ENCODE measurements at places on chromosomes 4 and X. TPM values are rescaled to one million over a fixed set of nuclear protein-coding genes. Genes with fewer than 3 reads are reported as not detected.

Gene ART3
- total RNA-seq, result not detected

GRCh38 chr4:123168812-123169211 is 227.8 kb upstream of the SPRY1 start:
- no peak for DNase-seq

Gene SUPT20HL2
- total RNA-seq, result not detected

Gene MAGEA10
- total RNA-seq, result not detected

DNA sequence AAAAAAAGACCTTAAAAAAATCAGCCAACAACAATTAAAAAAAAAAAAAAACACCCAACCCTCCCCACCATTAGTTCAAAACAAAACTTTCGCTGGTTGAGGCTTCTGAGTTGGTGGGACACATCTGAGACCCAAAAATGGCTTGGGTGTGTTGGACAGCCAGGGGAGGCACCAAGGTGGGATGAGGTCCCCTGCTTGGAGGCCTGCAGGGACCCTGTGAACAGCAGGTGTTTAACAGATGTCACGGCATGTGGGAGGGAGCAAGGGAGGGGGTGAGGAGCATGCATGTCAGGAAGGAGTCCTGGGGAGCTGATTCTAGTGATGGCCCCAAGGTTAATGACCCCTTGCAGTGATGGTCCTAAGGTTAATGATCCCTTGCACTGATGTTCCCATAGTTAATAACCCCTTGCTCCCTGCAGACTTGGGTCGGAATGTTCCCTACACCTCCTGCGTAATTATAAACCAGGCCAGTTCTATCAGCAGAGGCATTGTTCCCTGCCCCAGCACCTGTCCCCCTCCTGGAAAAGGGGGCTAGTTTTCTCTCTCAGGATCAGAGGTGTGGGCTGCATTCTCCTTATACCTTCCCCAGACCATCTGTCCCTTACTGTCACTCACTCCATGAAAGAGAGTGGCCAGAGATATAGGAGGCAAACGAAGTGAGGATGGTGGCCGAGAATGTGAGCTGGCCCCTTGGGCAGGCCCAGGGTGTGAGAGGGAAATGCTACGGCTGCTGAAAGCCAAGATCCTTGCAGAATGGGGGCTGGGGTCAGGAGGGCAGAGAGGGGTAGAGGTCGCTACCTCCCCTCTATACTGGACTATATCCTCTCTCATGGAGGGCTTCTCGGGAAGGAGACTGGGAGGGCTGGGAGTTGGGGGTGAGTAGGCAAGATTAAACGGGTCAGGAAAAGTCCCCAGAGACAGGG is 2.3 kb upstream of the FOXP3 start:
- DNase-seq, result no peak

DNA sequence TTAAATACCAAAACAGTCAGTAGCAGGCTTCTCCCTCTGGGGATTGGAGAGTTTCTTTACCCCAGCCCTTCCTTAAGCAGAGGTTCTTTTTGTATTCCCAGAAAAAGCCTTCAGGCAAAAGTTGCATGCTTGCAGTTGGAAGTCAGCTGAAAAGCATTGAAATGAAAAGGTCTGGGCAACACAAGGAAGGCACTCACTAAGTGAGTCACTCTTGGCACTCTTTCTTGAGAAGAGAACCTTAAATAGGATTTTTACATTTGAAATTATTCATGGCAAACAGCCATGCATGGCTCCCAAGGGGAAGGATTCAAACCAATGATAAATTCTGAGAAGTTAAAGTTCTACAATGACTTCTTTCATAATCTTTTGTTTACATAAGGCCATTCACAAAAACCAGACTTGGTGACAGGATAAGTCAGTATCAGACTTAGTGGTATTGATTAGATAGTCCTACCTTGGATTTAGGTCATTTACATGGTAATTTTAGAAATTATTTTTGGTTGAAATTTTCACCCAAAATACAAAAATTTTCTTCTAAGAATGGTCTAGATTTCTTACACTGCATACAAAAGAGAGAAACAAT is 2068.9 kb downstream of the PCDH7 start:
- DNase-seq, result no peak

Gene ADAM29
- total RNA-seq, result not detected

Gene SCML1
- 14.8 TPM for total RNA-seq

- no peak for DNase-seq
Observed at GRCh38 chrX:96764864-96765263, 80.2 kb downstream of the DIAPH2 start.

Gene IL13RA2
- total RNA-seq, result not detected

Gene NUDT10
- 1.4 TPM for total RNA-seq

Gene GABRE
- total RNA-seq, result 199 TPM

GRCh38 chr4:154107337-154107736 is 318.5 kb upstream of the SFRP2 start:
- no peak for DNase-seq

DNA sequence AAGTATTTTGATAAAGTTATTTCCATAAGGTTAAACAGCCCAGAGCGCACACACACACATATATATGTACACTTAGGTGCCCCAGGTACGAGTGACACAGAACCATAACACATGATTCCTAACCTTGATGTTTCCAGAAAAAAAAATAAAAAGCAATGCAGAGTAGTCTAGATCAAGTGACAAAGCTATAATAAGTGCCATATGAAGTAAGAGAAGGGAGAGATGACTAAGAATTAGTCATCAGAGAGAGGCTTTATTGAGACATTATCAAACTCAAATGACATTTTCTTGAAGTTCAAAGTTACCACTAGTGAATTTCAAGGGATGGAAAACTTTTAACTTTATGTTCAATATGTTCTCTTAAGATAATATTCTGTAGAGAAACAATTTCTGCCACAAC is 215.0 kb downstream of the HTR2C start:
- DNase-seq, result no peak

DNA sequence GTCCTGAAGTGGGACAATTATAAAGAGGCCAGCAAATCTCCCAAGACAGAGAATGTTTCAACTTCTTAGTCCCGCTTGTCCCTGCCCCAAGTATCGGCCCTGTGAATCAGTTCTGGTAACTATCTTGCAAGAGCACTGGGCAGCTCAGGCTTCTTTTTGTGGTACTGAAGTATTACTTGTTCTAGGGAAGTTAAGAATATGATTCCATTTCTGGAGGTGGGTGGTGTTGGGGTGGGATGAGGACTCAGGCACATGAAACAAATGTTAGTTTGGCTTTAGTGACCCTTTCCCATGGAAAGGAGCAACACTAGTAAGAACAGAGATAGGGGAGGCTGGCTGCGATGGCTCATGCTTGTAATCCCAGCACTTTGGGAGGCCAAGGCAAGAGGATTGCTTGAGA is 28.9 kb downstream of the HOPX start:
- DNase-seq, result no peak

DNA sequence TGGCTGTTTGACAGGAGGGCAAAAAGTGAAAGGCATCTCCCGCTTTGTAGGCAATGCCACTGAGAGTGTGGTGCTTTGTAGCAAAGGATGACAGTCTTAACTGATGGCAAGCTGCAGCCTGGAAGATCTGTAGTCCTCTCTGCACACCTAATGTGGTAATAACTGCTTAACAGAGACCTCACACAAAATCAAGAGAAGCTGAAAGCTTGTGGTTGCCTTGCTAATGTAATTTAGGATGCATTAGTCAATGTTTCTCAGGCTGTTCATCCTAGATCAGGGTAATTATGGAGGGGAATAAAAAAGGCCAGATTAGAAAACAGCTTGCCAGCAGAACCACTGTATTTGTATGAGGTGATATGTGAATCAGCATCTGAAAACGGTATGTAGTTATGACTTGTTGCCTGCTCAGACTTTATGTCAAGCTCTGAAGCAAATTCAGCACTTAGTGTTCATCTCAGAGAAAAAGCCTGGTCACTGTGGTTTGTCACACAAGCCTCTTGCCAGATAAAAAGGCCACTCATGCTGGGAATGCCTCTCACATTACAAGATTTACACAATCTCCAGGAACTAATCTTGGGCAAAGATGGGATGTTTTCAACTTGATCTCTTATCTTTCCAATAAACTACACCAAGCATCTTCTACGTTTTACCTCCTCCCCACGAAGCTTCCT is 130.8 kb downstream of the ENOX2 start:
- no peak for DNase-seq

DNA sequence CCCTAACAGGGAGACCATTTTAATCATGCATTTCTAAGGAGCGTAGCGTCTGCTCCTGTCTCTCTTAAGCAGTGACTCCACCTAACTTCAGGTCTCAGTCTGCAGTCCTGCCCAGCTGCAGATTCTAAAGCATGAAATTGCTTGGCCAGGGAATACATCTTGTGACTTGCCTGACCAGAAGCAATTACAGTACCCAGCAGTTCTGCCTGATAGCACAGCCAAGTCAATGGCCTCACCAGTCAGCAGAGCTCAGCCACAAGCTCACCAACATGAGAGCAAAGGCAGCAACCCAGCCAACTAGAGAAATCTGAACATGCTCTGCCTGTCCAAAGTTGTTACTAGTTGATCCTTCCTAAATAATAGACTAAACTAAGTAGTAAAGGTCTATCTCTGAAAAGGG is 2011.9 kb upstream of the PCDH10 start:
- no peak for DNase-seq

Gene MAGEB2
- not detected for total RNA-seq

DNA sequence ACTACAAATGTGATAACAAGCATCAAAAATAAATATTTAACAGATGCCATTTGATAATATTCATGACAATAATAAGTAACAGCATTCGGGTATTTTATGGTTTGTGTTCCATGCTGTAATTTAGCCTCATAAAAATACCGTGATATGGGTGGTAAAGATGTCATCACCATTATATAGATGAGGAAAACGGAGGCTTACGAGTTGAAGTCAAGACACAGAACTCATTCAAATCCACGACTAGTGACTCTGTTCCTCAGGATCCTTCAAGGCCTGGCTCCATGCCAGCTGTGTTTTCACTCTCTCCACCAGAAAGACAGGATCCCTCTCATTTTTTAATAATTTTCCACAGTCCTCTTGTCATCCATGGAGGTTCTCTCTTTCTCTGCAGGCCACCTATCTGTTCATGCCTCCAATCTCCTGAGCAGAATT is 94.5 kb downstream of the APBB2 start:
- no peak for DNase-seq

GRCh38 chr4:16092682-16093319 is 9.0 kb upstream of the PROM1 start:
- no peak for DNase-seq

Gene SMIM10L2A
- total RNA-seq, result 0.79 TPM

Gene USP17L11
- not detected for total RNA-seq

DNA sequence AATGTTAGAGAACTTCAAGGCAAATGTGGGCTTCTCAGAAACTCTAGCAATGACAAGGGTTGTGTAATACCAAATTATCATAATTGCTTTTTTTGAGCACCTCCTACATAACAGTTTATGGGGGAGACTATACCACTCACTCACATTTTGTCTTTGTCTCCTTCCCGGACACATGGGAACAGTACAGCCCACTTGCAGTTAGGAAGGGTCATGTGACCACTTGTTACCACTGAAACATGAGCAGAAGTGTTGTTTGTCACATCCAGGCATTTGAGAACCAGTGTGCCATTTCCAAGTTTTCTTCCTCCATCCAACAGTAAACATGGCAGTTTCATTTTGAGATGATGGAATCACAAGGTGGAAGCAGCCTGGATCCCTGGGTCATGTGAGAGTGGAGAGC is 6.9 kb downstream of the MAGEA11 start:
- no peak for DNase-seq

Gene TMEM144
- 5.6 TPM for total RNA-seq

GRCh38 chrX:576904-577560 is 53.6 kb upstream of the SHOX start:
- DNase-seq, result no peak

DNA sequence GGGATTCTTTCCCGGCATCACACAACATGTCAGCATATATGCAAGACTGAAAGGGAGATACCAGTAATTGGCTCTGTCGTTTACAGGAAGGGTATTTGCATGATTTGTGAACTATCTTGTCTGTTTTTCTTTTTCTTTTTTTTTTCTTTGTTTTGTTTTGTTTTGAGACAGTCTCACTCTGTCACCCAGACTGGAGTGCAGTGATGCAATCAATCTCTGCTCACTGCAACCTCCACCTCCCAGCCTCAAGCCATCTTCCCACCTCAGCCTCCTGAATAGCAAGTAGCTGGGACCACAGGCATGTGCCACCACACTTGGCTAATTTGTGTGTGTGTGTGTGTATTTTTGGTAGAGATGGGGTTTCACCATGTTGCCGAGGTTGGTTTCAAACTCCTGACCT is 262.7 kb upstream of the F9 start:
- DNase-seq, result no peak

GRCh38 chrX:69085826-69086225 is 79.4 kb downstream of the PJA1 start:
- DNase-seq, result no peak

GRCh38 chr4:164866817-164867490 is 10.0 kb upstream of the APELA start:
- DNase-seq, result no peak

- DNase-seq, result no peak
Observed at GRCh38 chr4:106607558-106607957, 239.0 kb upstream of the GIMD1 start.

GRCh38 chrX:147981038-147981752 is at the start of gene FMR1NB:
FMR1NB (plus strand) TSS chrX:147981337; CDS start chrX:147981403, 66 bp downstream.
- no peak for DNase-seq

Gene SMIM31
- total RNA-seq, result not detected

GRCh38 chrX:97524997-97525396 is 641.3 kb downstream of the RPA4 start:
- DNase-seq, result no peak

GRCh38 chr4:15706646-15707362 is 3.9 kb downstream of the BST1 start:
- no peak for DNase-seq

Gene ANXA10
- total RNA-seq, result not detected

Gene DGKK
- not detected for total RNA-seq

DNA sequence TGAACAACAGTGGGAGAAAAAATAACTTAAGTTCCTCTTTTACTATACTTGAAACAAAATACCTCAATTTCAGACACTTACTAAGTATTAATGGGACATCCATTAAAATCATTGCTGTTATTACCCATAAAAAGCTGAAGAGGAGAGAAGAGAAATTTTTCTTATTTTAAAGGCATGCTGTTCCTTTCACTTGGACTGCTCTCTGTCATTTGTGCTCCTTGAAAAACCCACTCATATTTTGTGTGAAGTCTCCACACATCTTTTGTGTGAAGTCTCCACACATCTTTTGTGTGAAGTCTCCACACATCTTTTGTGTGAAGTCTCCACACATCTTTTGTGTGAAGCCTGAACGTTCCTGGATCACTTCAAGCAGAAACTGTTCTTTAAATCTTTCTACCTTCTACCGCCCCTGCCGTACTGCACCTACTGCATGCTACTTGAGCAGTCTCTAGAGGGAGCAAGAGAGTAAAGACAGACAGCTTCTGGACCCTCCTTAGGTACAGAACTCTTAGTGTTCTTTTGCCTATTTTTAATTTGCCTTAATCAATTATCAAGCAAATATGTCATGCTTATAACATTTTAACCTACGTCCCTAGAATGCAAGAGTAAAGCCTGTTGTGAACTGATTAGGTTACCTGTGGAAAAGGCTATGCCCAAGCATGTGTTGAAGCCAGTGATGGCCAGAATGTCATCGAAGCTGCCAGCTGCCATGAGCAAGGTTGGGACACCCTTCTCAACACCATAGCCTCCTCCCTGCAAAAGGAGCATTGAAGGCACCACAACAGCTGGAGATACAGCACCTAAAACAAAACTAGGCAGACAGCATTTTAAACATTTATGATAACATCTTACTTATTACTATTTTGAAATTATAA is 27.1 kb upstream of the SLC9B1 start:
- DNase-seq, result no peak

- DNase-seq, result no peak
Observed at GRCh38 chrX:13463608-13464007, 105.8 kb upstream of the EGFL6 start.

Gene ANOS1
- 4.6 TPM for total RNA-seq

GRCh38 chr4:152735396-152735859 is 44.1 kb downstream of the TIGD4 start:
- DNase-seq, result no peak

All from omental fat pad (tissue), 4 donors.